ENCODE measurements at places on chromosomes 7 and 10. TPM values are rescaled to one million over a fixed set of nuclear protein-coding genes. Genes with fewer than 3 reads are reported as not detected.

DNA sequence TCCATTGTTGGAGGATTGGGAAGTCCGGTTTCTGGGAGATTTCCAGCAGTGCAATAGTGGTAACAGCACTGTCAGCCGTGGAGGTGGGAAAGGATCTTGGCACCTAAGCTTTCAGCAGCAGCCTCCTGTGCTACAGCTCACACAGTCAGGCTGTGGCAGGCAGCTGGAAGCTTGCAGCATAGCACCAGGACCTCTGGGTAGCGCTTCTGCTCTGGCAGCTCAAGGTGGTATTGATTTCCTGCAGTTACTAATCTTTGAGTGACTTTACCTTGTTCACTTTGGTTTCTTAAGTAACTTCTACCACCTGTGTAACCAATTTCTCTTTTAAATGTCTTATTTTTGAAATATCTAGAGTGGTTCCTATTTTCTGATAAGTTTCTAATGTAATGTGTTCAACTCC lies 130.5 kb downstream of the LHFPL3 start:
- no peak for DNase-seq

Gene FAM13C
- 9.1 TPM for total RNA-seq

Gene NAT16
- total RNA-seq = not detected

Gene DDC
- not detected for total RNA-seq

DNA sequence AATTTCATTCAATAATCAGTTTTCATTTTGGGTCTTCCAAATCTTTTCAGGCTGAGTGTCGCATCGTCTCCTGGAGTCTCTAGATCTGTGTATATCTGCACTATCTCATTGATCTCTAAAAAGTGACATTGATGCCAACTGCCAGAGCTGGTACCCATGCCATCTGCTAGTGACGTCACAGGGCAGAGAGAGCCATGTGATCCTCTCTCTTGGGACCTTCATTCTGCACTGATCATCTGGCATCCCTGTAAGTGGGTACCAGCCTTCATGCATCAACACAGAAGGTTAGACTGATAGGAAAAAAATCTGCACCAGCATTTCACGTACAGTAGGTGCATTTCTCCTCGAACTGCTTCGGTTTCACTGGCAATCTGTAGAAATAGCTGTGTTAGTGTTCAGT lies at the start of gene NEUROD6:
TSS of gene NEUROD6 (minus strand) at position 124 of the 400 bp plus-strand sequence. CDS start 1,458 bp downstream, outside the sequence.
- no peak for DNase-seq

Gene PBLD
- 6.6 TPM for total RNA-seq

Gene DNAJB6
- 86.6 TPM for total RNA-seq

Measured in fibroblast of the aortic adventitia (primary cell).